ENCODE measurements at places on chromosomes 12 and 14.
A peak's percentile ranks its signal among the peaks of the same experiment; 100 is the strongest.

DNA sequence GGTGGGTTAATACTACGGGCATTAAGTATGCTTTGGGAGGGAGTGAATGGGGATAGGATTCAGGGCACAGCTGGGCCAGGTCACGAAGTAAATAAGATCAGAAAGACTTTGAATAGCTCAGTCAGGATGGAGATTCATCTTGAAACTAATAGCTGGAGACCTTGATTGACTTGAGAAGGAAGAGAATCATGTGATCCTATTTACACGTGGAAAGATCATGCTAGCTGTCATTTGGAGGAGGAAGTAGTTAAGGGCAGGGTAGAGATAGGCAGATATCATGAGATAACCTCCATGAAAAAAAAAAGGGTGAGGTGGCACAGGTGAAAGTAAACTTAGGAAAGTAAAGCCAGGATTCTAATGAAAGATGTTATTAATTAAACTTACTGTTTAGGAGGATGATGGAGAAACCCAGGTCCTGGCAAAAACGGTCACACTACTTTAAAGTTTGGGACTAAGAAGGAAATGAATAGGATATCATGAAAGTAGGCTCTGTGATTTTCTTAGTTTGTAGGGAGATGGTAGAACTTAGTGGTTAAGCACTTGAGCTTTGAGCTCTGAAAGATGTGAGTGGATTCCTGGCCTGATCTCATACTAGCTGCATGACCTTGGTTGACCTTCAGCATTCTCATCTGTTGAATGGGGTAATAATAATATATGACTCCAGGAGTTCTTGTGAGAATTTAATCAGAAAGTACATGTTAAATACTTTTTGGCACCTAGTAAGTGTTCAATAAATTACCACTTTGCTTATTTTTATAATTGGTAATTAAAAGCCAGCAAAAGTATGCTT is 439.0 kb downstream of the NRXN3 start:
- DNase-seq = no peak

DNA sequence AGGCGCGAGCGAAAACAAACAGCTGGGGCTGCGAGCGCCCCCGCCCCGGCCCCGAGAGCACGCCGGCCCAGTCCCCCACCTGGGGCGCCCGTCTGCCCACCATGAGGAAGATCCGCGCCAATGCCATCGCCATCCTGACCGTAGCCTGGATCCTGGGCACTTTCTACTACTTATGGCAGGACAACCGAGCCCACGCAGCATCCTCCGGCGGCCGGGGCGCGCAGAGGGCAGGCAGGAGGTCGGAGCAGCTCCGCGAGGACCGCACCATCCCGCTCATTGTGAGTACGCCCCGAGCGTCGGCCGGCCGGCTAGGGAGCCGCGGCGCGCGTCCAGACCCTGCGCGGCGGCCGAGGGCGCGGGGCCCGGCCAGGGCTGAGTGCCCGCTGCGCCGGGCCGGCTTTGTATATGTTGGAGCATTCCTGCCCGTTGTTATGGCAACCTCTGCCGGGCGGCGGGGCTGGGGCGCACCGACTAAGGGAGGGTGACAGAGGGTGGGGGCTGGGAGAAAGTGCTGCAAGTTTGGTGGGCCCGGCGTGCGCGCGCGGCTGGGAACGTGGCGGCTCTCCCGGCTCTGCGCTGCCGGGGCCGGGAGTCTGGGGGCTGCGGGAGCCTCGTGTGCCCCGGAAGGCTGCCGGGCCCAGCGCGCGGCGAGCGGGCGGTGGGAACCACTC is 367 bp downstream of the GALNT16 start:
- no peak for DNase-seq

GRCh38 chr12:51631591-51631990 is 40.6 kb downstream of the SCN8A start:
- DNase-seq = no peak

GRCh38 chr14:84584511-84584910 is 945.4 kb upstream of the FLRT2 start:
- DNase-seq = no peak

DNA sequence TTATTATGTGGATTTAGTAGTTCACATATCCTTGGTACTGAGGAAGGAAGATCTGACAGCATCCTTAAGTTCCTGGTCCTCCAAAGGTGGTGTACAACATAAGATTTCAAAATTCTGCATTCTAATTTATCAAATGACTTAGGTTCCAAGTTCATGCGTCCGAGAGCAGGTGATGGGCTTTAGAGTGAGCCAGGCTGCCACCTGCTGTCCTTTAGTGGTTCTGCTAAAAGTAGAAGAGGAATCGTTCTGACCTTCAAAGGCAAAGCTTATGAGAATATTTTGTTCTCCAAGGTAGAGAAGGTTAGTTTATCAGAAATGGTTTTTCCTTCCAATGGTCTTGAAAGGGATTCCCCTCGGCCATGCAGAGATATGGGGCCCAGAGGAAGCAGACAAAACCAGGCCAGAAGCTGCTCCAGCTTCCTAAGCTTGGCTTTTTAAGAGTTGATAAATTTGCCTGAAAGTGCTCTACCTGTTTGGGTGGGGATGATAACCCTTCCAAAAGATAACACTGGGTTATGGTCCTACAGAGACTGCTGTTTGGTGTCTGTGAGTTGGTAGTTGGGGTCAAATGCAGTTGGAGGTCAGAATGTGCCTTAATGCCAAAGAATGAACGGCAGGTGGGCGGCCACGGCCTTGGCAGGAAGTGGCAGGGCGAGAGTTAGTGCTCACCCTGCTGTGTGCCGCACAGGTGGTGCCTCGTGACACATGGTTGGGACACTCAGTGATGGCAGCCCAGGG is 29.1 kb upstream of the LRTM2 start:
- peak; percentile 35 for DNase-seq
